ENCODE measurements at places on chromosomes 4 and X.

- DNase-seq = no peak
Observed at GRCh38 chr4:77434299-77435092, 171.1 kb upstream of the CXCL13 start.

DNA sequence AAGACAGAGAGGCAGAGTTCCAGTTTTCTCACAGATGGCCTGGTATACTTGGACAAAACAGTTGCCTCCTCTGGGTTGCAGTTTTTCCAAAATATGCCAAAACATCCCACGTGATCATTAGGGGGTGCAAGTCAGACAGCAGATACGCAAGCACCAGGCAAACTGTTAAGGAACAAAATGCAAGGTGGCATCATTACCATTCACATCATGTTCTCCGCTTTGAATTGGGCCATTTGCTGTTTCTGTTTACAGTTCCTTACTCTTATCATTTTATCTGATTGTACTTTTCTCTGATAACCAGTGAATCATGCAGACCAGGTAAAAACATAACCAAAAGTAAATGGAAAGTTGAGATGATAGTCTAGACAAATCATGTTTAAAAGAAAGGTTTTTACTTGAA lies 16.4 kb upstream of the HMGB3 start:
- DNase-seq = no peak

GRCh38 chr4:109169170-109169569 lies 133.3 kb downstream of the COL25A1 start:
- no peak for DNase-seq

DNA sequence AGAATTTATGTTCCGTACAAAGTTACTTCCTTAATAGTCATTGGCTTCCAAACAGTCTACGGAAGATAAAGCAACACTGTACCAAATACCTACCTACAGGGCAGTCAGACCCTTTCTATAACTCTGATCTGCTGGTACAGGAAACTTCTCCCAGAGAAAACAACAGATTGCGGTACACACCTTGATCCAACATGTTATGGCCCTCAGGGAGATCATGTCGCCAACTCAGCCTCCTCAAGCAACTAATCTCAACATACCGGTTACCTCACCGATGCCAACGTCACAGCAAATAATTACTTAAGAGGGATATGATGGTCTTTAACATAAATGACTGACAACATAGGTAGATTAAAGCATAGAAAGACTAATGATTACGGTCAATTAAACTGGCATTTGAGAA lies 70.4 kb downstream of the RFC1 start:
- no peak for DNase-seq

- peak; percentile 79 for DNase-seq
Observed at GRCh38 chr4:30714408-30715031, 5.6 kb upstream of the PCDH7 start.

DNA sequence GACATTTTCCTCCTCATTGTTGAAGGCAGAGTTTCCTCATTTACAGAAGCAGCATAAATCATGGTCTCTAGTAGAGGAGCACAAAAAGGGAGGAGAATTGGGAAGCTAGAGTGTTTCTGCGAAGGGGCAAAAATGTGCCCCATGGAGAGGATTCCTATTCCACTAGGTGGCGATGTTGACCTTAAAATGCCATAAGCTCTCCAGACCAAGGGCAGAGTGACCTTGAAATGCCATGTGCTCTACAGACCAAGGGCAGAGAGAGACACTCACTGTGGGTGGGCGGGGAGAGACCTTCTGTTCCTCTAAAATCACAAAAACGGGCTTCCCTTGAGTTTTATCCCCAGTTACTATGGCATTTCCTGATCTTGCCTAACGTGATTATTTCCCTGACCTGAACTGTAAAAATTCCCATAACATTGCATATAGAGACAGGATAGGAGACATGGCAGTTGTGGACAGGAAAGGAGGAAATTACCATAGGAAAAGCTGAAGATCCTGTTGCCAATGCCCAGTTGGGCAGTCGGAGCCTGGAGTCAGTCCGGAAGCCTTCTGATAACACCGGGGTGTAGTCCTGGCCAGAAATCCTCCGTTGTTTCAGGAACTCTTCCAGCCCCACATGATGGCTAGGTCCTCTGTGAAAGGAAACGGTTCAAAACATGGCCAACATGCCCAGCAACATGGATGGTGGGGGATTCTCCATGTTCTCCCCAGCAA lies 567.7 kb downstream of the MAGEB5 start:
- DNase-seq = peak; percentile 52

- no peak for DNase-seq
Observed at GRCh38 chr4:42348247-42348646, 49.0 kb upstream of the SHISA3 start.

- DNase-seq = no peak
Observed at GRCh38 chrX:44747969-44748368, 95.9 kb upstream of the DUSP21 start.

GRCh38 chr4:15331930-15332329 lies 95.9 kb upstream of the C1QTNF7 start:
- no peak for DNase-seq

- no peak for DNase-seq
Observed at GRCh38 chr4:119132306-119132705, 3.3 kb upstream of the MYOZ2 start.

DNA sequence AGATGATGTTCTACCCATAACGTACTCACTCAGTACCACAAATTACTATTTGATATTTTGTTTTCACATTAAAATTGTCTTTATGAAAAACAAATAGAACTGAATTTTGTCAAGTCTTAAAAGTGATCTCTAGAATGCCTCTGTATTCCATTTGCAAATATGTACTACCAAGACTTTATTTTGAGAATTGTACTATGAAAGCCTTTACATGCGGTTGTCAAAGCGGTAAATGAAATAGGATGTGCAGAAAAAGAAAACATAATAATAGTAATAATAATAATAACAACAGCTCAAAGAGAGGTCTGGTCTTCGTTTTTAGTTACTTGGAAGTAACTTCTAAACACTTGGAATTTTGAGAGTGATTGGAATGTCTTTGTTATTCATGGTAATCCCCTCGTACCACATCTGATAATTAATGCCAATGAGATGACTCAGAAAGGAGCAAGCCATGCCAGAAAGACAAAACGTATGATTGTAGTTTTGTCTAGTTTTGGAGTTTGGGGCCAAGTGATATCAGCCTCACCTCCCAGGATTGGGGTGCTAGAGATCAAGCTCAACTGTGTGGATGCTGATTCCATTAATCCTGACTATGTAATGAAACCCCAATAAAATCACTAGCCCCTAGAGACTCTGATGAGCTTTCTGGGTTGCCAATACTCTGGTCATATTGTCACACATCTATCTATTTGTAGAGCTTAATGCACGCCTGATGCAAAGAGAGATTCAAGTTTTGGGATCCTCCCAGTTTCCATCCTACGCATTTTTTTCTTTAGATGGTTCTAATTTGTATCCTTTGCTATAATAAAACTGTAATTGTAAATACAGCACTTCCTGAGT lies 20.2 kb upstream of the CTSO start:
- no peak for DNase-seq

DNA sequence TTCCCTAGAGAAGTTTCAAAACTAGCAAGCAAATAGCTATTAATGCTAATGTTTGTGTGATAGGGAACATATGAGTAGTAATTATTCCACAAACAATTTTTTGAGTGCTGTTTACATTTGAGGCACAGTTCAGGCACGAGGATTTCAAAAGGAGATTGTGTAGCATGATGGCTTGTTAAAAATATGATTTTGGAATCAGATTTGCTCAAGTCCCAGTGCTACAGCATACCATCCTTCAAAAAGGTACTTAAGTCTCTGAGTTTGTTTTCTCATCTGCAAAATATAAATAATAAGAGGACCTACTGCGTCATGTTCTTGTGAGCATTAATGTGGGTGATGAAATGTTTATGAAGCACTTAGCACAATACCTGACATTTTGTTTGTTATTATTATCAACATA lies 11.3 kb downstream of the TLR8 start:
- DNase-seq = no peak

DNA sequence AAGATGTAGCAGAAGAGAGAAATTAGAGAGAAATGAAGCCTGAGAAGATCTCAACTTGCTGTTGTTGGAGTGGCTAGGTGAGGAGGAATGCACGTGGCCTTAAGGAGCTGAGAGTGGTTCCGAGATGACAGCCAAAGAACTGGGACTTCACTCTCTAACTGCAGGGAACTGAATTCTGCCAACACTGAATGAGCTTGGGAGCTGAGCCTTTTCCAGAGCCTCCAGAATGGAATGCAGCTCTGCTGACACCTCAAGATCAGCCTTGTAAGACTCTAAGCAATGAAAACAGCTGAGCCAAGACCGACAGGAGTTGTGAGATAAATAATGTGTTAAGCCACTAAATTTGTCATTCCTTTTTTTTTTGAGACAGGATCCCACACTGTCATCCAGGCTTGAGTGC lies 73.0 kb downstream of the TLL1 start:
- no peak for DNase-seq

- no peak for DNase-seq
Observed at GRCh38 chrX:151780621-151781020, 46.1 kb downstream of the CNGA2 start.

DNA sequence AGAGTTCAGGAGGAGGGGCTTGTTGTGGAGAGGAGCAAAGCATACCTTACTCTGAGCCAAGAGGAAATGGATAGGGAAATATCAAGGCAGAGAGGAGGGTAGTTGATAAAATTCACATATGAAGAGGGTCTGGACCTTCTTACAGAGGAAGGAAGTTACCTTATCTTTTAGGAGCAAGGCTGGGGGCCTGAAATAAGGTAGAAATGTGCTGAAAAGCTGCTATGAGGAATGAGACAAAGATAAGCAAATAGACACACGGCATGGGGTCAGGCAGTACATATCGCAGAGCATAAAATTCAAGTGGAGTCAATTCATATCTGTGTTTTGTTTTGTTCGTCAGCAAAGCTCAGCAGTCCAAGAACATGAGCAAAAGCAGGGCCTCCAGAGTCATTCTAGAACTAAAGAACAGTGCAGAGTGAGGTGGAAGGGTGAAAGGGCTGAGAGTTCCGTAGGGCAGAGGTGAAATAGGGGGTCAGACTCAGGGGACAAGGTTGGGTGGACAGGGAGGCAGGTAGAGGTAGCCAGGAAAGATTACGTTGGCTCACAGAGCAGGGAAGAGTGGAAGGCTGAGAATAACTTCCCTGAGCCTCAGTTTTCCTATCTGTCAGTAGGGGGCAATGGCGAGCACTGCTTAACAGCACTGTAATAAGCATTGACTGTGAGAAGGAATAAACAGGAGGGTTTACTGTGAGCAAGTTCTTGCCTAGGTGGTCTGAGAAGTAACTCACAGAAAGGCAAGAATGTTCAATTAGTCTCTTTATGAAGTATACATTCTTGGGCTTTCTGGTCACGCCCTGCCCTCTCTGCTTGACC lies 9.2 kb downstream of the VSIG4 start:
- no peak for DNase-seq

- no peak for DNase-seq
Observed at GRCh38 chrX:112779139-112779538, 61.5 kb downstream of the AMOT start.

GRCh38 chr4:56746639-56747038 lies 65.5 kb upstream of the HOPX start:
- no peak for DNase-seq

GRCh38 chrX:14056206-14056605 lies 26.5 kb upstream of the GEMIN8 start:
- DNase-seq = no peak

GRCh38 chrX:103710609-103711008 lies at the start of gene TMEM31:
Gene TMEM31, plus strand, starts transcription at chrX:103710909. Its CDS starts 1,350 bp downstream, at chrX:103712259.
- DNase-seq = no peak
